Stimulated activated CD8-positive, alpha-beta memory T cell treated with anti-CD3 and anti-CD28 coated beads, Interleukin-7, amount 100 ng/mL, for 48 hours (primary cell): ENCODE measurements at places on chromosomes 2 and 18.

- DNase-seq: no peak
Measured at GRCh38 chr18:24189007-24189528, 50.2 kb downstream of the CABYR start.

- no peak for DNase-seq
Measured at GRCh38 chr18:5414546-5414945, 119.0 kb upstream of the ZBTB14 start.

DNA sequence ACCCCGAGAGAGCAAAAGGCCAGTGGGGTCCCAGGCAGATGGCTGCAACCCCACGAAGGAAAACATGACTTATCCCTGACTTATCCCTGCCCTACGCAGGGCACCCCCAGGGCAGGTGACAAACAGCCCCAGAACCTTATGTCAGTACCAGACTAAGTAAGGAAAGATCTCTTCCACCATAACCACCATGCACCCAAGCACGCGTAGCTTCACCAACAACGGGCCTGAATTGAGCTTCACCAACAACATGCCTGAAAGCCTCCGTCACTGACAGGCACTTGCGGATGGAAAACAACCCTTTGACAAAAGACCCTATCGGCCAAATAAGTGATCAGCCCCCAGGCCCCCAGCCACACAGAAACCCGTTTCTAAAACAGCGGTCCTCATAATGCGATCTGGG lies 34.1 kb downstream of the HDAC4 start:
- DNase-seq: no peak

DNA sequence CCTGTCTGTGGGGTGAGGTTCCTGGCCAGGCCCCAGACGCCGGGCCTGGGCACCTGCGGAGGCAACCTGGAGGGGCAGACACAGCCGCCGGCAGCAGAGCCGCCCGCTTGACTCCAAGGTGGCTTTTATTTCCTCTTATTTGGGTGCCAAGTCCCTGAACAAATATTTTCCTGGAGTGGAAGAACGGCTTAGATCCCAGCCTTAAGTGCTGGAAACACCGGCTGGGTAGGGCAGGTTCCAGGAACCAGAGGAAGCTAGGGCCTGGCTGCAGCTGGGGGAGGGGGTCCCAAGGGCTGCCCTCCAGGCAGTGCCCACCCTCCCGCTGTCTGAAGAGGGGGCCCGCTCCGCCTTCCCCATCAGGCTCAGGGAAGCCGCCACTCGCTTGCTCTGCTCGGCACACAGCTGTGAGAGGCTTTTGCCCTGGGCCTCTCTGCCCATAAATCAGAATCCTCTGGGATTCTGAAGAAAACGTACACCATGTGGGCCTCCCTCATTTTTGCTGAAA lies 28.2 kb downstream of the SDC1 start:
- DNase-seq: no peak

- no peak for DNase-seq
Measured at GRCh38 chr2:171084128-171084527, 76.6 kb downstream of the TLK1 start.

DNA sequence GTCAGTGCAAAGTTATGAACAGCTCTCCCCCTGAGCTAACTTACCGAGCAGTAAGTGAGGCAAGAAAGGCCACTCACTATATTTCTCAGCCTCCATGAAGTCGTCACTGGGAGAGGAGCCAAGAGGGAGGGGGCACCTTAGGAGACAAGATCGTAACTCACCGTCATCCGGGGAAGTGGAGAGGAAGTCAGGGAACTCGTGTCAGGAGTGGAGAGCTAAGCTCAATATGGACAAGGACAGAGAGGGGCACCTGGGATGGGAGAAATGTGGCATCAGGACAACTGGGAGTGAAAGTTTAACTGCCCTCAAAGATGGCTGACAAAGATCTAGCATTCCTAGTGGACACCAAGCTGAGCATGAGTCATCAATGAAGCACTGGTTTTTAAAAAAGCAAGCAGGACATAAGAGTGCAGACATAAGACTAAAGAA lies 37.1 kb downstream of the BCL11A start:
- no peak for DNase-seq

- no peak for DNase-seq
Measured at GRCh38 chr2:154623819-154624218, 74.7 kb upstream of the KCNJ3 start.

DNA sequence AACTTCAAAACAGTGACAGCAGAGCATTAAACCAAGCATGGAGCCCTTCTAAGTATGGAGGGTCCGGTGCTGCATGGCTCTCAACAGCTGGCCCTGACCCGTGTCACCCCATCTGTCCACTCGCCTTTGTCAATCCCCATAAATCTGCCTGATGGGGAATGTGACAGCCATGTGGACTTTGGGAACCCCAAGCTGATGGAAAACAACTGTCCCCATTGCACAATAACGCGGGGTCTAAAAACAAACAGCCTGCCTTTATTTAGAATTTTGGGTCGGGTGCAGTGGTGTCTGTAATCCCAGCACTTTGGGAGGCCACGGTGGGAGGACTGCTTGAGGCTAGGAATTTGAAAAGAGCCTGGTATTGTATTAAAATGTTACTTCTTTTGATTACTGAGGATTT lies 17.1 kb upstream of the THADA start:
- no peak for DNase-seq

DNA sequence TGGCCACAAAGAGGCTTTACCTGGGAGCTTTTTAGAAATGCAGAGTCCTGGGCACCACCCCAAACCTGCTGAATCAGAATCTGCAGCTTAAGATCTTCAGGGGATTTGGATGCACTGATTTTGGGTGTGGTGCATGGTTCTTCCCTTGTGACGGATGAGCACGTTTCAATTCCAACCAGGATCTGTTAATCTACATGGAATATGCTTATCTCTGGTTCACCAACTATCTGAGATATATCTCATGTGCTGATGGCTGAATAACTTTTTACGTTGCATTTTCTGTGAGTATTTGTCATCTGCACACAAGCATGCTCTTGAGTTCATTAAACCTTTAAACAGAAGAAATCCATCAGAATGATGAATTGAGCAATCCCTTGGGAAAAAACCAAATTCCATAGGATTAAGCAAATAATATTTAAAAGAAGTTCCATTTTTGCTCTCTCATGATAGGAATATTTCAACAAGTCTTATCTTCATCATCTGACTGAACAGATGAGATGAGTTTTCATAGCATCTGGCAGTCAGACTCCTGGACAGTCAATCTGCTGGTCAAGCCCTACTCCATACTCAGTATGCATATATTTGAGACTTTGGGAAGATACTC lies 120.6 kb downstream of the PLB1 start:
- no peak for DNase-seq

DNA sequence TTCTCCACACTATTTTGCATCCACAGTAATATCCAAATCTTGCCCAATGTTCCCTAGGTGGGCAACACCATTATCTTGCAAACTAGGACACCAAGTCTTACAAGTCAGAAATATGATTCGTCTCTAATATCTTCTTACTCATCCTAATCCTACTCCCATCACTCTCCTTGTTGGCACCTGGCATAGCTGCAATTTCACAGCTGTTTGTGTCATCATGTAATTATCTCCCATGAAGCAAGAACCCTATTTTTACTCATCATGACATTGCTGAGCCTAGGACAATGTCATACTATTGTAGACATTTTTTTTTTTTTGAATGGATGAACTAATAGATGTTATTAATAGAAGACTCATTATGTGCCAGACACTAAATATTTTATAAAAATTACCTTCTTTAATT lies 91.3 kb upstream of the CCDC141 start:
- no peak for DNase-seq

DNA sequence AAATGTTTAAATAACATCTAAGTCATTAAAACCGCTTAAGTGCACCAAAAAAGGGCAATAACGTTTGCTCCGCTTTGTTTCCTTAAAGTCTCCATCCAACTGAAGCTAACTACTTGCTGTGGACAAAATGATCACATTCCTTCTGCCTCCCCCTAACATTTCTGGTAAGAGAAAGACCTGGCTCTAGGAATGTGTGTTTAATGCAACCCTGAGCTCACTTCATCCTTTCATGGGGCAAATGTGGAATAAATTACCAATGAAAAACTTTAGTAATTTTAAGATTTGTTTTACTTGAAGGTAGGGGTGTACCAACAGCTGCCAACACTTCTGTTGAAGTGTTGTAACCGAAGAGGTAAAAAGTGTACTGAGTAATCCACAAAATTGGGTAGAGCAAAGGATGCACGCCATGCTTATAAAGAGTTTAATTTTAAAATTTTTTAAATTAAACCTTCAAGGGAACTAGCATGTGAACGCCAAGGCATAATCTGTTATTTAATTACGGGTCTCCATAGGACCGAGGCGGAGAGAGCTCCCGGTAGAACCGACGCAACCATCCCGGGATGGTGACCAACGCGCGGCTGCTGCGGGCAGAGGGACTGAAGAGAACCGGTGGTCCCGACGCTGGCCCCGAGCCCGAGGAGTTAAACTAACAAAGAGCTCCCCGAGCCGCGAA lies 1.1 kb downstream of the HNRNPLL start:
- DNase-seq: no peak

GRCh38 chr2:20539133-20539719 lies 92.4 kb downstream of the RHOB start:
- no peak for DNase-seq

- no peak for DNase-seq
Measured at GRCh38 chr2:112572005-112572404, 12.4 kb upstream of the CHCHD5 start.

DNA sequence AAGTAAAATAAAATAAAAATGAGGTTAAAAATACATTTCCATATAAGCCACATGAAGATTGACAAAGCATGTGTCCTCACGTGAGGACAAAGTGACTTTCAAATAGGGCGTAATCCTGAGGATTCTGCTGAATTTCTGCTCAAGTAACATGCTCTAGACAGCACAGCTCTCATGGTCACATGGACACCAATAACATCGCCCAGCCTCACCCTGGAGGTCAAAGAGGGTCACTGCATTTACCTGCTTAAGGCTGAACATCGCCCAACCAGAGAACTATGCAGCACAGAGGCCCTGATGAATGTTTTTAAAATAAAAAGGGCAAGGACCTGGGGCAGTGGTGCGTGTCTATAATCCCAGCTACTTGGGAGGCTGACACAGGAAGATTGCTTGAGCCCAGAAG lies 30.2 kb downstream of the TGFBRAP1 start:
- no peak for DNase-seq

- no peak for DNase-seq
Measured at GRCh38 chr2:75466708-75467311, 93.9 kb downstream of the EVA1A start.

DNA sequence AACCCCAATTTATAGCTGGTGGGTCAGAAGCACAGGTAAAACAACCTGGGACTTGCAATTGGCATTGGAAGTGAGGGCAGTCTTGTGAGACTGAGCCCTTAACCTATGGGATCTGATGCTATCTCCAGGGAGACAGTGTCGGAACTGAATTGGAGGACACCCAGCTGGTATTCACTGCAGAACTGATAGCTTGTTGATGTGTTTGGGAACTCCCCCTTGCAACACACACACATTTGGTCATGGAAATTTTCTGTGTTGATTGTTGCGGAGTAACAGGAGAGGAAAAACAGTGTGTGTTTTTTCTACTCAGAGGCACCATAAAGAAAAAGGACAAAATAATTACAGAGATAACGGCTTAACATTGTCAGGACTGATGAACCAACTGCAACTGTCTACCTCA lies 16.1 kb downstream of the TPGS2 start:
- DNase-seq: no peak

DNA sequence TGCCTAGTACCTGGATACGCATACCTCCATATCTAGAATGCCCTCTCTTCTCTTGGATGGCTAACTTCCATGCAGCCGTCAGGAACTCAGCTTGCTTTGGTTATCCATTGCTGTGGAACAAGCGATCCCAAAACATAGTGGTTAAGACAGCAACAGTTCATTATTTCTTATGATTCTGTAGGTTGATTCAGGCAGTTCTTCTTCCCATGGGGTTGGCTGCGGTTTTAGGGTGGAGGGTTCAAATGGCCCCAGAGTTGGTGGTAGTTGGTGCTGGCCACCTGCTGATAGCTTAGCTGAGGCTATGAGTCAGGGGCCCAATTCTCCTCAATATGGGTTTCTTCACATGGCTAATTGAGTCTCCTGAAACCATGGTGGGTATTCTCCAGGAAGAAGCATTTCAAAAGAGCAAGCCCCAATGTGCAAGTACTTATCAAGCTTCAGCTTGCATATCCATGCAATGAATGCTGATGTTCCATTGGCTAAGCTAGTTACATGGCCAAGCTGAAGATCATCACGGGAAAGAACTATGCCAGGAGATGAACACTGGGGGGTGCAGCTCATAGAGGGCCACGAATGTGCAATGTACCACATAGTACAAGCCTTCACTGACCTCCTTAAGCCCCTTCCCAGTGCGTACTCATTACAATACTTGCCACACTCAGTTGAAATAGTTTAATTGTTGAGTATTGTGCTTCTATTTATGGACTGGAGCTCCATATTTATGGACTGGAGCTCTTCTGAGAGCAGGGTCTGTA lies 10.0 kb upstream of the RHOB start:
- DNase-seq: no peak

GRCh38 chr2:64982932-64983331 lies 6.3 kb upstream of the SLC1A4 start:
- no peak for DNase-seq

- DNase-seq: no peak
Measured at GRCh38 chr2:61238219-61239012, 76.4 kb downstream of the C2orf74 start.

GRCh38 chr2:151857650-151858049 lies 29.4 kb upstream of the ARL5A start:
- no peak for DNase-seq
